ENCODE measurements at places on chromosomes 6 and 20. TPM values are rescaled to one million over a fixed set of nuclear protein-coding genes. Genes with fewer than 3 reads are reported as not detected.

DNA sequence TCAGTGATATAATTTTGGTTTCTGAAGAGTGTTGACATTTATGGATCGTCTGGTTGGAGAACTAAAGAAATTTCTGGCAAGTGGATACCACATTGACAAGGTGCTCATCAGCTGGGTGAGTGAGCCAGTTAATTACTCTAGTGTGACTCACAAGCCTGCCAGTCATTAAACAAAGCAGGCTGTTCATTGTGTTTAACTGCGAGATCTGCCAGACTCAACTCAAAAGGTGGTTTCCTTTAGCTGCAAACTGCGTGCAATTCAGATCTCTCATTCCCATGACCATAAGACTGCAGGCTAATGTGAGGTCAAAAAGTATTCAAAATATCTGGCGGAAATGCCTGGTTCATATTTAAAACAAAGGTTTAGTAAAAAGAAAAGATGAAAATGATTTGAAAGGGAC, 32.5 kb upstream of the IYD start:
- no peak for DNase-seq

Gene DEFB112
- total RNA-seq = not detected

Gene SEL1L2
- not detected for total RNA-seq

DNA sequence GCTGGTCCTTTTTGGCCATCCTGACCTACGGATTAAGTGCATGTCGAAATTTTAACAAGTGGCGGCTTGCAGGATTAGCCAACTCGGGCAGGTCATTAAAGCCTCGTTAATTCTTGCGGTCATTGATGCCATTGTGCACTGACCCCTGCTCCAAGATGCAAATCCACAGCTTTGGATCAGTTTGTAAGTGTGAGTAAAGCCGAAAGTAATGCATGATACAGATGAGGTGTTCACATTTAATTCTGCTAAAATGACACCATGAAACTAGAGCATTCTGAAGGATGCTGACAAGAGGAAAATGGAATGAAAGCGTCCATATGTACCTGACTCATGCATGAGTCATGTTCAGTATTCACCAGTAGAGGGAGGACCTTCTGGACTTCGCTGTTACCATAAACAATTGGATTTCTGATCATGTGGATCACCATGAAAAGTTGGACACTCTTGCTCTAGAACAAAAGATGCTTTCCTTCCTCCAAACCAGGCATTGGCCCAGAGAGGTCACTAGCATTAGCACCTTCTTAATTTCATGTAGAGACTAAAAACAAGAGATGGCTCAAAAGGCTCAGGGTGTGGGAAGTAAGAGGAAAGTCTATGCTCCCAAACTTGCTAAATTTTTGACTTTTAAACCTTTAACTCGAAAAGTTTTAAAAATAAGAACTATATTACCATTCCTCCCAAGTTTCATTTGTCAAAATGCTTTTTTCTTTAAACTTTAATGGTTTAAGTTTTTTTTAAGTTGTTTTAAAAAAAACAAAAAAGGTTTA, 48.0 kb downstream of the MUC22 start:
- no peak for DNase-seq

- no peak for DNase-seq
These were observed 7.1 kb upstream of the KIZ start for GRCh38 chr20:21118782-21119181.

- DNase-seq = no peak
These were observed 52.8 kb downstream of the MYB start for GRCh38 chr6:135233686-135234491.

DNA sequence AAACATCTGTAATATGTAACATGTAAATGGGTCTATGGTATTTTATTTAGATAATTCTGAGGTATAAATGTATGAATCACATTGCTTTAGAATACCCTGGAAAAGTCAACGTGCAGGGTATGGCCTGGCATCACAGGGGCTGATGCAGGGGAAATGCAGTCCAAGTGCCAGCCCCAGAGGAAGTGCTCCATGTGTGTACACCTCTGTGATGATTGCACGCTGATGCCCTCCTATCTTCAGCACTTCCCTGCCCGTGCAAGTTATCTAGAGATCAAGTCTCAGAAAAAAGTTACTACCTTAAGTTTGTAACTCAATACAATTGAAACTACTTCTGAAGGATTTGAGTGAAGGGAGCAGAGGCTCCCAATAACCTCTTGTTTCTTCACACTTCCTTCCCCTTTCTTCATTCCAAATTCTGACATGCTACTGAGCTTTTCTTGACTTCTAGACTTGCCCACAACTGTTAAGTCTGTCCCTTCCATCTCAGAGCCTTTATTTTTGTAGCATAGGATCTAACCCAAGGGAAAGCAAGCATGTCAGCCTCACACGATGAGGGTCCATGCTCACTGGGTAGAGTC, 2.2 kb downstream of the SMLR1 start:
- no peak for DNase-seq

Gene EPPIN
- 0.38 TPM for total RNA-seq

Gene SAMD10
- total RNA-seq = 3.6 TPM

Gene NRM
- 10.0 TPM for total RNA-seq

GRCh38 chr6:142855893-142856623, 88.9 kb downstream of the HIVEP2 start:
- DNase-seq = no peak

Gene NNAT
- 0.83 TPM for total RNA-seq

DNA sequence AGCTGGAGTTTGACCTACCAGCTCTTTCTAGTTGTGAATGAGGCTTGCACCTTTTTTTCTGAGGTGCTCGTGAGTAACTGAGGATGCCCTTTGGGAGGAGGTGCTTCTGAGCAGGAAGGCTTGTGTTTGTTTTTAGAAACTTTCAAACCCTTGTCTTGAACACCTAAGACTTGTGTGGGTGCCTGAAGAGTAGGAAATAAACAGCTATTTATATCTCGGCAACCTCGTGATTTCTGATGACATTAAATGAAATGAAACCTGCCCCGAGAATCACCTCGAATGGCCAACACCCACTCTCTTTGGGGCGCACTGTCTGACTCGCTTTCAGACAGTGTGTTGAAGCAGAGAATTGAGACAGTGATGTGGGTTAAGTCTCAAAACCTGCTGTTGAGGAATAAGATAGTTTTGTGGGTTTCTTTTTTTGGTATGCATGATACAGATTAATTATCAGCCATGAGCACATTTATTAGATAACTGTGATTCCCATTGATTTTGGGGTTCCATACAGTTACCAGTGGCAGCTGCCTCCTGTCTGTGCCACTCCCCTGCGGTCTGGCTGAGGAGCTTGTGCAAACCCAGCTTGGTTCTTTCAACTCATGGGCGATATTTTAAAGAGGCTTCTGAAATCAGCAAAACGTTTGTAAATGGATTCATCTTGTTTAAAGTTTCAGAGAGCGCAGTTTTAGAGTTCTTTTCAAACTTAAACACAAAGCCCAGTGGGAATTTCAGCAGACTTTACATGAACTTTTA, 8.4 kb downstream of the IRF4 start:
- no peak for DNase-seq

GRCh38 chr6:38865521-38866174, 150.5 kb downstream of the DNAH8 start:
- DNase-seq = no peak

DNA sequence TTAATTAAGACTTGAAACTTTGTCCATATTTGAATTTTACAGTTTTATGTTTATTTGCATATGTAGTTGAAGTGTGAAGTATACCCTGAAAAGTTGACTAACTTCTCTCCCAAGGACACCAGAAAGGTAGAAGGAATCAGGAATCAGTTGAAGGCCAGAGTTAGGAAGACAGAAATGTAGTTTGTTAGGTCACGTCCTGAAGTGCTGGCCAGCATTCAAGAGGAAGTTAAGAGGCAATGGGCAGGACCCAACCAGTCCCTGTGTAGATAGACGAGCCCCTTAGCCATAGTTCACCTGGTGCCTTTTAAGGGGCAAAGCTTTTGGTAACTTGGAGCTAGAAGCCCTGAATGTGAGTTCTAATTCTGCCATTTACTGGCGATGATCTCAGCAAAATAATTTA, 250.4 kb upstream of the KCNQ5 start:
- no peak for DNase-seq

Gene TRIM15
- total RNA-seq = not detected

GRCh38 chr6:125046107-125046925, 84.1 kb downstream of the RNF217 start:
- DNase-seq = no peak

DNA sequence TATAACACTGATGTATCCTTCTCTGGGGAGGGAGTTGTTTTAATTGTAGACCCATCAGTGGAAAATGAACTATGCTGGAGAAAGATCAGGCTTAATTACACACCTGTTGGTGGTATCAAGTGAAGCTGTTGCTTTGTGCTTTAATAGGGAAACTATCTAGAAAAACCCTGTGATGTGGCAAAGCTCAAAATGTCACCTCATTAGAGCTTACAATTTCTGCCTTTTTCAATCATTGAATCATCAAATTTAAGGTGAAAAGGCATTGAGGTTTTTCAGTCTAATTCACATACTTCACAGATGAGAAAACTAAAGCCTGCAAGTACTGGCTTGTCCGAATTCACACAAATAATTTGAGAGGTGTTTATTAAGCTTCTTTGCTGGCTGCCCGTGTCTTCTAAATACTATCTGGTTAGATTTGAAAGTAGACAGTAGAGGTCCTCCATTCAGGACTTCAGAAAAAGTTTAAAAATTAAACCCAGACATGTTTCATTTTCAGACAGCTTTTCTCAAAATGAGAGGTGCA, 143.3 kb upstream of the MAP3K7 start:
- DNase-seq = no peak

Gene ARMC2
- total RNA-seq = 10.8 TPM

GRCh38 chr6:162443101-162443500, 284.5 kb downstream of the PRKN start:
- no peak for DNase-seq

- DNase-seq = no peak
These were observed 609.3 kb downstream of the COL12A1 start for GRCh38 chr6:74596588-74596987.

- no peak for DNase-seq
These were observed 4.2 kb upstream of the ZDHHC14 start for GRCh38 chr6:157376706-157377230.

Gene TAAR6
- not detected for total RNA-seq

DNA sequence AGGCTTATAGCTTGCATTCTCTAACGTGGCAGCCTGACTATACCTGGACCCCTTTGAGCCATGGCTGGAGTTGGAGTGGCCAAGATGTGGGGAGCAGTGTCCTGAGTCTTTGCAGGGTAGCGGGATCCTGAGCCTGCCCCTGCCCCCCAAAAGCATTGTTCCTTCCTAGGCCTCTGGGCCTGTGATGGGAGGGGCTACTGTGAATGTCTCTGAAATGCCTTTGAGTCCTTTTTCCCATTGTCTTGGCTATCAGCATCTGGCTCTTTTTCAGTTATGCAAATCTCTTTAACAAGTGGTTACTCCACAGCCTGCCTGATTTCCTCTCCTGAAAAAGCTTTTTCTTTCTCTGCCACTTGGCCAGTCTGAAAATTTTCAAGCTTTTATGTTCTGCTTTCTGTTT, 17.0 kb upstream of the PRL start:
- DNase-seq = no peak

GRCh38 chr6:170158296-170159021, 132.4 kb downstream of the DLL1 start:
- peak; percentile 29 for DNase-seq

DNA sequence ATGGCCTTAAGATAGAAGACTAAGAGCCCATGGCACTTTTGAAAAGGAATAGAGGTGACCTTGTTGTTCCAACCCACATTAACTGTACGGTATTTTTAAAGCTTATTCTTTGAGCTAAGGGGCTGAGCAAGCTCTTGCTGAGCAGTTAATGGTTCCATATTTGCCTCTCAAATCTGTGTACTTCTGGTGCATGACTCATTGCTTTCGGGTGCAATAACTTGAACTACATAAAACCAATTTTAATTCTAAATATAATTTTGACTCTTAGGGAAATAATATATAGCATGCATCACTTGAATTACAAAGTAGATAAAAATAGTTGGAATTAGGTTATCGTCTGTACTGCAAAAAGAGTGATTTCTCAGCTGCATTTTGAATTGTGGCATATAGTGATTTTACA, 348.1 kb upstream of the CITED2 start:
- no peak for DNase-seq

DNA sequence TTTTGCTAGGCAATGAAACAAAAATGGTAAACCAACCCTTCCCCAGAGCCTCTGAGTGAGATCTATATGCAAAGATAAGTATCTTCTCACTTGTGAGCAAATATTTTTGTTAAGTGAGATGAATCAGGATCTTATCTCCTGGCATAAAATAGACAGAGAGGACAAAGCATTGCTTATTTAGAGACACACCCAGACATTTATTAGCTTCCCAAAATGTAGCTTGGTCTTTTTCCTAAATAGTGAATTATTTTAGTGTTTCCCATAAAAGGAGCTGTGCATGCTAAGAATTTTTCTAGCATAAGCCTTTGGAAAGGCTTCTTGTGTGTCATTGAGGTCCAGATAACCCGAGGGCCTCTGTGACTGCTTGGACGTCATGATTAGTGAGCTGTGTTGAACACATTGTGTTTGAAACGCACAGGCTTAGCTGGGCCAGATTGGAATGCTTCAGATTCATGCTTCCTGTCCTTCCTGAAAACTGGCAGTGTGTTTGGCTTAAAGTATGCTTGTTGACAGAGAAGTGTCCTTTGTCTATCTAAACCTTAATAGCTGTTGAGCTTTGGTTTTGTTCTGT, 16.5 kb downstream of the MTHFD1L start:
- DNase-seq = no peak

GRCh38 chr6:40855168-40855880, 183.7 kb downstream of the UNC5CL start:
- no peak for DNase-seq

DNA sequence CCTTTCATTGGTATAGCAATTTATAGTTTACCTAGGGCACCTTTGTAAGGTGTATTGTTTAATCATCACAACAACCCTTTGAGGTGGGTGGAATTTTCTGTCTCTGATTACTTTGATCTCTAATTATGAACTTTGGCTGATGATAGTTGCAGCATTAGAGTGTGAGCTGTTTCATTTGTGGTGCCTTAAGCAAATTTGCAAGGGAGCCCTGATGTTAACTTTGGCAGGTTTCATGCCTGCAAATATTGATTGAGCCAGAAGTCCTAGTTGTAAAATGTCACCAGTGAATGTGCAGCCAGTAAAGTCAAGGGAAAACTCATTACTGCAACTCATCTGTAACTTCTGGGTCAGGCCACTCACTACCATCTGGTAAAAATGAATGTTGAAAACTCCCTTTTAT, 29.8 kb downstream of the CTNNBL1 start:
- no peak for DNase-seq

DNA sequence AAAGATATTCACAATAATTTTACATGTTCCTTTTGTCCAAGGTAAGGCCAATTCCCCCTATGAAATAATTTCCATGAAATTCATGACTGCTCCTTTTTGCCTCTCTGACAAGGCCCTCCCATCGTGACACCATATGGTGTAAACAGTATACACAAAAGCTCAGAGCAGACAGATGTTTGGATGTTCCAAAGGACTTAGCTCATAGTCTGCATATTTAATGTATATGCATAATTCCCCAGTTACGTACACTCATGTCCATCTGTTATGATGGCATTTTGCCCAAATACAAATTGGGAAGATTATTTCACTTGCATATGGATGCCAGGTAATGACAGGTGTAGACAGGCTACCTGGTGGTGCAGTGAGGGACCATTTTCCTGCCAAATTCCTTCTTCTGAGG, 376.5 kb downstream of the KHDRBS2 start:
- DNase-seq = no peak
